ENCODE measurements at places on chromosomes 7 and 10. TPM values are rescaled to one million over a fixed set of nuclear protein-coding genes. Genes with fewer than 3 reads are reported as not detected.

The CDC14C gene
- 0.17 TPM for total RNA-seq

The VSTM2A gene
- total RNA-seq, result not detected

The NPFFR1 gene
- not detected for total RNA-seq

The ZNF467 gene
- total RNA-seq, result 0.73 TPM

The CTAGE4 gene
- total RNA-seq, result 2.0 TPM

The BLNK gene
- not detected for total RNA-seq
